NCI-H1930 (cell line): ENCODE measurements at places on chromosomes 12 and 14.

DNA sequence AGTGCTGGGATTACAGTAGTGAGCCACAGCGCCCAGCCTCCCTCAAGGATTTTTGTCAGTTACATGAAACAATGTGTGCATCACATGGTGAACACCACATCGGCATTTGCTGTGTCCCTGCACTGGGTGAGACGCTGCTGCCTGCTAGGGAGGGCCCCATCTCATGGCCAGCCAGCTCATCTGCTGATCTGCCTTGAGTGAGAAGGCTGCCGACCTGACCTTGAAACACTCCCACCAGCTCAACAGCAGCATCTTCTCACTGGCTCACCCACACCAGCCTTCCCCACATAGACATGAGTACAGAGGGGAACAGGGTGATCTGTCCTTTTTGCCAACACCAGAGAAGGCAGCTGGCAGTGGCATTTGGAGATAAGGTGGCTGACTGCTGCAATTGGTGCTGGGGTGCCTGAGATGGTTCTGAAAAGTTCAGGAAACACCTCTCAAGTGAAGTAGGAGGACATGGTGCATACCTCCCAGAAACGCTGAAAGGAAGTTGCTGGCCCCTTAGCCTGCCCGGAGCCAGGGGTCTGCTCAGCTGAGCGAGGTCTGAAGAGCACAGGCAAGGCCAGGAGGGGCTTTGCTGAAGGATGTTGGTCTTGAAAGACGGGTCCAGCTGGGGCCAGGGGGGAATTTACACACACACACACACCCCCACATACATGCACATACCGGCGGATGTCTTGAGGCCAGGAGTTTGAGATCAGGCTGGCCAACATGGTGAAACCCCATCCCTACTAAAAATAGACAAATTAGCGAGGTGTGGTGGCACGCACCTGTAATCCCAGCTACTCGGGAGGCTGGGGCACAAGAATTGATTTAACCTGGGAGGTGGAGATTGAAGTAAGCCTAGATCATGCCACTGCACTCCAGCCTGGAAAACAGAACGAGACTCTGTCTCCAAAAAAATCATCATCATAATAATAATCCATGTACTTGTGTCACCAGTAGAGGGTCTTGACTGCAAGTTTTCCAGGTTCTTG is 14.3 kb upstream of the PPP1R13B start:
- DNase-seq: no peak

GRCh38 chr12:50533971-50534370 is 29.2 kb downstream of the DIP2B start:
- no peak for DNase-seq

DNA sequence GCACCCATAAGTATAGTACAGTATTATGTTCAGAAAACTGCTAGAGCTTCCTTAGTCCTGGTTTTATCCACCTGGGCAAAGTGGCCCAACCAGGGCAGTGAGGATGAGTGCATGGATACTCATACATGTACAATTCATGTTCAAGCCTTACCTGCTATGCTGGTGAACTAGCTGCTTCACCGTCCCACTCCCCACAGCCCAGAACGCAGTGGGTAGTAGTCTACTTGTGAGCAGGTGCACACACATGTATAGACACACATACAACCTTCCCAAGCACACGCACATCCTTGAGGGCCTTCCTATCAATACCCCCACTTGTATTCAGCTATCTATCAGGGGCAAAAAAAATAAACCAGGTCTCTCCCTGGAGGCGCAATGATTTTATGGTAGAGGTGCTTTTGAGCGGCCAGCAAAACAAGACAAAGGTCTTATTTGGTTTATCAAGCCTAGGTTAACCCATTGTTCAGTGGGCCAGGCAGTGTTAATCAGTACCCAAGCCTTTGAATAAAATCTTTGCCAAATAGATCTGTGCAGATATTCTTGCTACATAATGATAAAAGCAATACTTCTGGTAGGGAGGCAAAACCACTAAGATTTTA is 69.8 kb downstream of the ZFP36L1 start:
- DNase-seq: no peak

DNA sequence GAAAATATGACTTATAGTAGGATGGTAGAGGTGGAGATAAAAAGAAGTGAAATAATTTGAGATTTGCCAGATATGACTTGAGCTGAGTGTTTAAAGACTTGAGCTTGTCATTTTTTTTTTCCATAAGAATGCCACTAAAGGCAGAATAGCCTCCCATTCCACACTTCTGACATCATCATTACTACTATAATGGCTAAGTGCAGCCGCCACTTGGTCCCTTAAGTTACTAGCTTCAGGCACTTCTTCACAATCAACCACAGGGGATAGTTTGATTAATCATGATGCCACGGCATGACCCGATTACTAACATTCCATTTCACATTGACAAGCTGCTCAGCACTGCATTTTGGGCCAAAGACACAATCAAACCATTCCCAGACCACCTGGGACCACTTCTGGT is 127.9 kb downstream of the EFCAB11 start:
- DNase-seq: no peak

DNA sequence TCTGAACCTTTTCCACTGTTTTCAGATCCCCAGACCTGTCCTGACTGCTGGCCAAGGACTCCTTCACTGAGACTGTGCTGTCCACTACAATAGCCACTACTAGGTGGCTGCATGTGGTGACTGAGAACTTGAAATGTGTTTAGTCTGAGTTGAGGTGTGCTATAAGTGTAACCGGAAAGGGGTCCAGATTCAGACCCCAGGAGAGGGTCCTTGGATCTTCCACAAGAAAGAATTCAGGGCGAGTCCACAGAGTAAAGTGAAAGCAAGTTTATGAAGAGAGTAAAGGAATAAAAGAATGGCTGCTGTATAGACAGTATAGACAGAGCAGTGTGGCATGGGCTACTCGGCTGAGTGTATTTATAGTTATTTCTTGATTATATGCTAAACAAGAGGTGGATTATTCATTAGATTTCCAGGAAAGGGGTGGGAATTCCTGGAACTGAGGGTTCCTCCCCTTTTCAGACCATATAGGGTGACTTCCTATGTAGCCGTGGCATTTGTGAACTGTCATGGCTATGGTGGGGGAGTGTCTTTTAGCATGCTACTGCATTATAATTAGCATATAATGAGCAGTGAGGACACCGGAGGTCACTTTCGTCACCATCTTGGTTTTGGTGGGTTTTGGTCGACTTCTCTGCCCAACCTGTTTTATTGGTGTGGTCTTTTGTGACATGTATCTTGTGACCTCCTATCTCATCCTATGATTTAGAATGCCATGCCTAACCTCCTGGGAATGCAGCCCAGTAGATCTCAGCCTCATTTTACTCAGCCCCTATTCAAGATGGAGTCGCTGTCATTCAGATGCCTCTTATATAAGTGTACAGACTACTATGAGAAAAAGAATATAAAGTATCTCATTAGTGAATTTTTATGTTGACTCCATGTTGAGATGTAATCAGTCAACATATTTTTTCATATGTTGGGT is 70.0 kb upstream of the SRSF5 start:
- no peak for DNase-seq

DNA sequence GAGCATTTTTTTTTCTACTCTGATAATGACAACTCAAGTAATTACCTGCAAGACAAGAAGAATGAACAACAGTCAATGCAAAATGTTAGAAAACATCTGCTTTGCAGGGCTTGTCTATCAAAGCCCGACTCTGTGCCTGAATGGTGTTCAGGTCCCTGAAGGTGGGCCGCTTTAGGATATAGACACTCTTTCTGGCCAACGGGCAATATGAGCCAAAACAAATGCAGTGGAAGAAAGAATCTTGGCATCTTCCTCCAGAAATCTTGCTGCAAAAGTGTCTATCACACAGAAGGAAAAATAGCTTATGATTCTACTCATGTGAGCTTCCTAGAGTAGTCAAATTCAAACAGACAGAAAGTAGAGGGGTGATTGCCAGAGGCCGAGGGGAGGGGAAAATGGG is 32.7 kb downstream of the FOS start:
- DNase-seq: no peak

- no peak for DNase-seq
Observed at GRCh38 chr12:113214895-113215400, 6.3 kb upstream of the TPCN1 start.

DNA sequence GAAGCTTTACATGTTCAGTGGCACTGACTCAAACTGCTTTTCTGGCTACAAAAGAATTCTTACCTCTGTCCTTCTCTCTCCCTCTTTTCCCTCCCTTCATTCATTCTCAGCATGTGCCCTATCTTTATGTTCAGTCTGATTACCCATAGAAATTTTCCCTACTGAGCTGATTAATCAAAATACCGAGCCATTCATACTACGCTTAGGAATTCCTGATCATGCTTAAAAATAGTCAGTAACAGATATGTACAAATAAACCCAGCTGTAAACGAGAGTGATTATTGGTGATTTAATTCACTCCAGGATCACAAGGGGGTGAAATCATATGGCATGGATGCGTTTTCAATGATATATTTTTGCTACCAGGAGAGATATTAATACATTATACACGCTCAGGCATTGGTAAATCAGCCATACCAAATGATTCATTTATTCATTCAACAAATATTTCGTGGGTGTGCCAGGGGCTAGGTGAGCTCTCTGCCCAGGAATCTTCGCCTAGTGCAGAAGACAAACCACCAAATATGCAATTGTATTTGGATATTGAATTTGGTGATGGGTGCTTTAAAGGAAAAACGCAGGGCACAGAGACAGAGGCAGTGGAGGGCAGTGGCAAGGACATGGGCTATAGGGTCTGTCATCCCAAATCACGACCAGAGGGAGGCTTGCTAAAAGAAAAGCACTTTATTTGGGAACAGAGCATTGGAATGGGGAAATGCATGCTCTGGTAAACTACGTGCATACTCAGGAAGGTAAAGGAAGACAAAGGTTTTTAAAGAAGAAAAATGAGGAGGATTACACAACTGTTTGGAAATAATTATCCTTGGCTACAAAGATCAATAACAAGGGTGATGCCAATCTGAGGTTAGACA is 13.9 kb upstream of the VRK1 start:
- no peak for DNase-seq

- no peak for DNase-seq
Observed at GRCh38 chr12:19316425-19316824, 122.9 kb upstream of the AEBP2 start.

DNA sequence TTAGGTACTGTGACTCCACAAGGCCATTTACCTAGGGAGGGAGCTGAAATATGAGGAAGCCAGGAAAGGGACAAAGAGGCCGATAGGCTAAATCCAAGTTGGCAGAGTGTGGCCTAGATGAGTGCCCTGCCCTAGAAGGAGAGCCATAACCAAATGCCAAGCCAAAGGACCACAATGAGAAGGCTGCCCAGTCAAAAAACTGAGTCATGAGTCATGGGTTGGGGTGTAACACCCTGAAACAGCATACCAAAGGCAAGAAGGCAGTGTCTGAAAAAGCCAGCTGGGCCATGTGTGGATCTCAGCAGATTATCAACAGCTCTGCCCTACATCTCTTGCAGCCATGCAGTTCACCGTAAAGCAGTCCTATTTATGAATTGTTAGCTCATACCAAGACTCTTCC is 171.7 kb downstream of the PHLDA1 start:
- no peak for DNase-seq

- DNase-seq: no peak
Observed at GRCh38 chr12:21545557-21545956, 19.5 kb downstream of the SPX start.

GRCh38 chr14:104274806-104275205 is 136.4 kb downstream of the KIF26A start:
- DNase-seq: no peak

- no peak for DNase-seq
Observed at GRCh38 chr12:130965668-130966067, 12.0 kb downstream of the ADGRD1 start.

GRCh38 chr14:22544881-22545420 is 44.1 kb downstream of the DAD1 start:
- DNase-seq: no peak

GRCh38 chr14:56666716-56667115 is 87.1 kb downstream of the TMEM260 start:
- no peak for DNase-seq

DNA sequence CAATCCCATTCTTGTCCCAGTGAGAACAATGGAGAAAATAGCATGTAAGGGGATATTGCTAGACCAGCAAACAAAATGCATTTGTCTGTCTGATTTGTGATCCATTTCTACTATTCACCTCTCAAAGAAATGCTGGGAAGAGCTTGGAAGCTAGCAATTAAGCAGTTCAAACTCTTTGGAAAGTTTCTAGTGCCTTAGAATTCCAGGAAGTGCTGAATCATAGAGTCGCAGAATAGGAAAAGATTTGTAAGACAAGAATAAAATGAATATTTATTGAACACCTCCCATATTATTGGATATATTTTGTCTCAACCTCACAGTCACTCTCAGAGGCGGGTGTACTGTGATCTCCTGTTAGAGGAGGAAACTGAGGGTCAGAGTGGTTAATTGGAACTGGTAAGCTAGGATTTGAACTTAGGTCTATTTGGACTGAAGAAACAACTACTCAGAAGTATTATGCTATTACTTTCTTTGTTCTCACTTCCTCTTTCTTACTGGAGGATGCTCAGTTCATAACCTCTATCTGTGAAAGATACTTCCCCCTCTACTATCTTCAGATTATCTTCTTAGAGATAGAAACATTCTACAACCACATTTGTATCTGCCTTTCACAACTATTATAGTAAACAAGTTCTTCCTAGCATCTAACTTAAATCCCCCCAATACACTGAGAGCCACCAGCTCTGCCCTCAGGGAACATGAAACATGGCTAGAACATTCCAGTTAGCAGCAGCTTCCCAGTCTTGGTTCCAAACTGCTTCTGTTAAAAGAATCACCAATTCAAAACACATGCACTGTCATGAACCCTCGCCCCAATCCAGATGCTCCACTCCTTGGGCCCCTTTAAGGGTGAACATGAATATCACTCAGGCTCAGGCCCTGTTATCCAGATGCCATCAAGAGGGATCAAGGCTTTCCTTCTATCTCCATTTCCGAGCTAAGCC is 64.2 kb downstream of the DRAM1 start:
- DNase-seq: no peak

DNA sequence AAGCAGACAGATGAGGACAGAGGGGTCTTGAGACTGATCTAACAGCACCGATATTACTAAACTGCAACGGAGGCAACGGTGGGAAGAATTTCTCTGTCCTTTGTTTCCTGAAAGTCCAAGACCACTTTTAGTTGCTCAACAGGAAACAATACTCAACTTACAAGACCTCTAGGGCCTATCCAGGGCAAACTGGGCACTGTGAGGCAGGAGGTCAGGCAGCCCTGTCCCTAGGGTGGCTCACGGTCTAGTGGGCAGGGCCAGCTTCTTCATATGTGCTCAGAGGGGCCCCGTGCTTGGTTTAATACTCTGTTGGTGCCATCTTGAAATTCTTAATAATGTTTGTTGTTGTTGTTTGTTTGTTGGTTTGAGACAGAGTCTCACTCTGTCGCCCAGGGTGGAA is 14.2 kb downstream of the SSH1 start:
- no peak for DNase-seq

GRCh38 chr12:32366714-32367113 is 32.6 kb upstream of the FGD4 start:
- DNase-seq: no peak

DNA sequence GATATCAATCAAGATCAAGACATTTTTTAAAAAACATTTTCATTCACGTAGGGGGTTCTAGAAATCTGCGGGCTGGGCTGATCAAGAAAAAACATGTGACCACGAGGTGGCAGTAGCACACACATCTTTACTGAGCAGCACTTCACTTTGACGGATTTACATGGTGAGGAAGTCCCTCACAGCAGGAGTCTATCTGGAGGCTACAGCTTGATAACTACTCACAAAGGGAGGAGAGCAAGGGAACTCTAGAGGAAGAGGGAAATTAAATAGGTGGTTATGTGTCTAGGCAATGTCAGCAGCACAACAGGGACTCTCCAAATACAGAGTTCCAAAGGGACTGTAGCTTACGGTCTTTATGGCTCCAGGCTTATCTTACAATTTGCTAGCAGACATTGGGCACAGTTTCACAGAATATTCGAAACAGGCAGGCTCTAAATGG is 248.1 kb downstream of the DPY19L2 start:
- no peak for DNase-seq

- DNase-seq: no peak
Observed at GRCh38 chr12:52630008-52630500, 11.7 kb upstream of the KRT73 start.
